ENCODE measurements at places on chromosomes 1 and 21.

DNA sequence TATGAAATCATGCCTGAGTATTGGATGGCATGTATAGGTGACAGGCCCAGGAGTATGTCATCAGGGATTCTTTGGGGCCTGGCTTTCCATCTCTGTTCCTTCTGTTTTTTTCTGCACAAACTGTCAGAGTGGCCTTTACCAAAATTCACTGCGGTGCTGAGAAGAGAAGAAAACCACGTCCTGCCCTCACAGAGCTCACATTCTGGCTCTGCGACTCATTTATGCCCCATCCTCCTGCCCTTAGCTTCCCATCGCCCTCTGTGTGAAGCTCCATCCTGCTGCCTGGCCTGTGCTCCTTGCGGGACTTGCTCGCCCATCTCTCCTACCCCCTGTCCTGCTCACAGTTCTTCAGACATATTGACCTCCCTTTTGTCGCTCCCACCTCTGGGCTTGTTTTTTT lies 73.4 kb downstream of the HUNK start:
- no peak for DNase-seq

- no peak for DNase-seq
Observed at GRCh38 chr1:57854436-57854835, 430.6 kb upstream of the DAB1 start.

DNA sequence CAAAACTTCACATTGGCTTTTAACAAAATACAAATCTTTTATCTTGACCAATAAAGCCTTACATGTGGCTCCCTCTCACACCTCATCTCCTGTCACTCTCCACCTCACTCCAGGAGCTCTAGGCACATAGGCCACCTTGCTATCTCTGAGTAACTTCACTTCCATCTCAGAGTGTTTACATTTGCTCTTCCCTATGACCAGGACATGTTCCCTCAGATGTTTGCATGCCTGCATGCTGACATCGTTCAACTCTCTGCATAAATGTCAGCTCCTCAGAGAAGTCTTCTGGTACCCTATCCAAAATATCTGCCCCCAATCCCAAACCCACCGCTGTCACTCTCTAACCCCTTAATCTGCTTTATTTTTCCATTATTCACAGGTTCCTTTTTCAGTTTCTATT lies 110.9 kb downstream of the TOMM20 start:
- no peak for DNase-seq

DNA sequence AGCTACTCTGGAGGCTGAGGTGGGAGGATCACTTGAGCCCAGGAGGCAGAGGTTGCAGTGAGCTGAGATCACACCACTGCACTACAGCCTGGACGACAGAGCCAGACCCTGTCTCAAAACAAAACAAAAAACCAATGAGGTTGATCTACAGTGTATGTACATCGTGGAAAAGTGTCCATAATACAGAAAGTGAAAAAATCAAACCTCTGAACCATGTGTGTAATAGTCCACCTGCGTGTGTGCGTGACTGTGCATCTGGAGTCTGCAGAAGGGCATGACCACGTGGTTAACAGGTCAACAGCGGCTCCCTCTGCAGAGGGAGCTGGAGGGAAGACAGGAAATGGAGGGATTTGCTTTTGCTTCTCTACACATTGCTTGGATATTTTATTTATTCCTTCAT lies 32.4 kb upstream of the ENO1 start:
- no peak for DNase-seq

DNA sequence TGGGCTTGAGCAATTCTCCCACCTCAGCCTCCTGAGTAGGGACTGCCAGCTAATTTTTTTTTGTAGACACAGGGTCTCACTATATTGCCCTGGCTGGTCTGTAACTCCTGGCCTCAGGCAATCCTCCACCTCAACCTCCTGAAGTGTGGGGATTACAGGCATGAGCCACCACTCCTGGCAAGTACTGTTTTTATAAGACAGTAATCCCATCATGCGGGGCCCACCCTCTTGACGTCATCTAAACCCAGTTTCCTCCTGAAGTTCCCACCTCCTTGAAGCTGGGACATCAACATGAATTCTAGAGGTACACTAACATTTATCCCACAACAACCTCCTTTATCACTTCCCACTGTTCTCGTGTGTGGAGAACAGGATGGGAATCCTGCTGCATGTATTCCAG lies 104.7 kb downstream of the SPATA46 start:
- no peak for DNase-seq

DNA sequence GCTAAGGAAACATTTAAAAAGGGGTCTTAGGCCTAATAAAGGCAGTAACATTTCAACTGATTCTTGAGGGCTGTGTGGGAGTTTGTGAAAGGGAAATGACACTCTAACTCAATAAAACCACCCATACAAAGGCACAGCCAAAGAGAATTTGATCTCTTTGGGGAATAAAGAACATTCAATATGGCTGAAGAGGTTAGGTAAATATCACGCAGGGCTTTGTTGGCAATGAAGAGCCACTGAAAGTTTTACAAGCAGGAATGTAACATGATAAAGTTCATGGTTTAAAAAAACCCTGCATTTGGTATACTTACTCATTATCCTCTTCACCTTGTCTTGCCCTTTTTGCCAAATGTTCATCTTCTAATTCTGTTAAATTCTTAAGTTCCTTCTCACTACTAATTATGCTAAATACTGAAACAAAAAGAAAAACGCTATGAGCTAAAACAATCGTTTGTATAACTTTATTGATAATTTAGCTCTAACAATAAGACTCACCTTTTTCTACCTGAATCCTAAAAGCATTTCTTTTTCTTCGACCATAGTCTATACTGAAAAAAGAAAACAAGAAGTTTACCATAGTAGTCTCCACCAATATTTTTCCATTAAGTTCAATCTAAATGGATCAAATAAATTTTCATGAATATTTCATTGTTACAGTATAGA lies 12.5 kb downstream of the NVL start:
- no peak for DNase-seq

- peak; percentile 17 for DNase-seq
Observed at GRCh38 chr1:8472668-8473067, 154.8 kb downstream of the SLC45A1 start.

DNA sequence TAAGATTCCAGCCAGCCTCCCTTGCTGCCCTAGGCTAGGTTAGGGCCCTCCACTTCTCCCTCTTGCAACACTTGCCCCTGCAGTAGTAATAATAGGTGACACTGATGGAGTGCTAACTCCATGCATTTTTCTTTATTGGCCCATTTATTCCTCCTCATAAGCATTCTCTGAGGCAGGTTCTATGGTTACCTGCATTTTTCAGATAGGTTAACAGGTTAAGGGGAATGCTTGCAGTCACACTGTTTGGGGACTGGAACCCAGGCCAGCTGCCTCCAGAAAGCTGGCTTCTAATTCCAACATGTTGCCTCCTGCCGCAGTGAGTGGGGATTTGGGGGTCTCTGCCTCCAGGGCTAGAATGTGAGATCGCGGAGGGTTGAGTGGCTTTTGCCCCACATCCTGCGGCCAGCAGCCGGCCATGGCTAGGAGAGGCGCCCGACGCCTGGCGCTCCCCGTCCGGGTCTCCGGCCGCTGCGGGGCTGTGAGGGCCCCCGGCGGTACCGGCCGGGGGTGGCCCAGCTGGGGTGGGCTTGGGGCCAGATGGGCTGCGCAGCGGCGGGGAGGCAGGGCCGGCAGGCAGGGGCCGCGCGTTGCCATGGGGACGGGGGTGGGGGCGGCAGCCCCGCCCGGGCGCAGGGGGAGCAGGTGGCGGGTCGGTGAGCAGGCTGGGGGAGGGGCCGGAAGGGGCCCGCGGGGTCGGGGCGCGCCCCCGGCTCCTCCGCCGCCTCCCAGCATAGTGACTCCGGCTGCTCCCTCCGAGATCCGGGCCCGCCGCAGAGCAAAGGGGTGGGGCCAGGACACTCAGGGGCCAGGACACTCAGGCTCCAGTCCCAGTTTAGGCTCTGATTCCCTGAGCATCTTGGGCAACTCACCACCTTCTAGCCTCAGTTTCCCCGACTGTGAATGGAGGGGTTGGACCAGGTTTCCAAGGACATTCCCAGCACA lies 68.4 kb upstream of the SSBP3 start:
- no peak for DNase-seq

GRCh38 chr21:33663241-33663640 lies 20.9 kb downstream of the ITSN1 start:
- no peak for DNase-seq

- no peak for DNase-seq
Observed at GRCh38 chr1:31208361-31208945, 31.2 kb downstream of the NKAIN1 start.

DNA sequence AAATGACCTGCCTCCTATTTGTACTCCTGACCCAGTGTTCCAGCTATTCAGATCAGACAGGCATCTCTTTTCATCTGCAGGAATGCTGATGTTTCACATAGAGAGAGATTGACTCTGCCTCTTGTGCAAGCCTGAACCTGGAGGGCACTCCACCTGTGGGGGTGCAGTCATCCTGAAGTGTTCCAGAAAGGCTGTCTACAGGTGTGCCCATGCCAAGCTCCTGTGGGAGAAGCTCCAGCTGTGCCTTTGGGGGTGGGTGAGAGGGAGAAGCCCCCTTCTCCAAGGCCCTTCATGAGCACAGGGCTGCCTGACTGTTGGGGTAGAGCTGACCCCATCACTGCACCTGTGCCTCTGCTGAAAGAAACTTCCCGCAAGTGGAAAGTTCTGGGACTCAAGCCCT lies 22.8 kb downstream of the IFI44 start:
- no peak for DNase-seq

- no peak for DNase-seq
Observed at GRCh38 chr1:86195281-86195680, 38.7 kb upstream of the COL24A1 start.

- no peak for DNase-seq
Observed at GRCh38 chr1:118298397-118298796, 113.4 kb upstream of the SPAG17 start.

DNA sequence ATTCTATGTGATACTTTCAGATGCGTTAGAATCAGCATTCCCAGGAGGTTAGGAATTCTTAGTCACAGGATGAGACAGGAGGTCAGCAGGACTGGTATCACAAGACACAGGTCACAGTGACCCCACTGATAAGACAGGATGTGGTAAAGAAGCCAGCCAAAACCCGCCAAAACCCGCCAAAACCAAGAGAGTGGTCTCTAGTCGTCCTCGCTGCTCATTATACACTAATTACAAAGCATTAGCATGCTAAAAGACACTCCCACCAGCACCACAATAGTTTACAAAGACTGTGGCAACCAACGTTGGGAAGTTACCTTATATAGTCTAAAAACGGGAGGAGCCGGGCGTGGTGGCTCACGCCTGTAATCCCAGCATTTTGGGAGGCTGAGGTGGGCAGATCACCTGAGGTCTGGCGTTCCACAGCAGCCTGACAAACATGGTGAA lies 13.9 kb upstream of the ACTA1 start:
- DNase-seq, result no peak
